ENCODE measurements at places on chromosomes 13 and 19. TPM values are rescaled to one million over a fixed set of nuclear protein-coding genes. Genes with fewer than 3 reads are reported as not detected.

The LYPD3 gene
- total RNA-seq = 0.31 TPM

DNA sequence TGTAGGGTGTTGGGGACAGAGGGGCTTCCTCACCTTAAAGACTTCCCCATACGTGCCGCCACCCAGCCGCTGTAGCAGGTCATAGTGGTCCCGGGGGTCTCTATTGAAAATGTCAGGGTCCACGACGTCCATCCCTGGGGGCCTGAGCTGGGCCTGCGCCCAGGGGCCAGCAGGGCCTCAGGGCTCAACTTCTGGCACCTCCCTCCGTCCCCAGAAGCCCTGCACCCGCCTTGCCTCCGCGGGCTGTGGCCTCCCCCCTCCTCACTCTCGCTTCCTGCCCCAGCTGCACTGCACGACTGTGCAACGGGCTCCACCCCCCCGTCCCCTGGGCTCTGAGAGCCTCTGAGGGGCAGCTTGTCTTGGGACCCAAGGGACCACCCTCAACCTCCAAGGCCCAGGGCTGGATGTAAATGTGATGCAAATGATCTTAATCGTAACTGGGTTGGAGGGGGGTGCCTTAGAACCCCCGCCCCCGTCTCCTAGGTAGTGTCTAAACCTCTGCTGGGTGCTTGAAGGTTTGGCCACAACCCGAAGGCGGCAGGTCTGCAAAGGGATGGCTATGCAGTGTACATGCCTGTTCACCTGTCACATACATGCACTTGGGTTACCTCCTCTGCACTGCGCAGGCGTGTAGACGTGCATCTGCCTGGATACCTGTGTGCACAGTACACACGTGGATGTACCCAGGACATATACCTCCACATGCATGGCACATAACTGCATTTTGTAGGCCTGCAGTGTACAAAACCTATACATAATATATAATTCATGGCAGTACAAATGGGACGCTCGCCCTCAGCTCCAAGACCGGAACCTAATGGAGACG, at the start of gene MAP4K1:
TSS of gene MAP4K1 (minus strand) at position 190 of the 826 bp plus-strand sequence. CDS start at position 132, 58 bp downstream.
- DNase-seq = no peak

The OR7C1 gene
- not detected for total RNA-seq

GRCh38 chr19:48445256-48445605, 552 bp upstream of the GRWD1 start:
- DNase-seq = peak; percentile 89

The RFPL4AL1 gene
- total RNA-seq = not detected

The C2CD4C gene
- 1.8 TPM for total RNA-seq

DNA sequence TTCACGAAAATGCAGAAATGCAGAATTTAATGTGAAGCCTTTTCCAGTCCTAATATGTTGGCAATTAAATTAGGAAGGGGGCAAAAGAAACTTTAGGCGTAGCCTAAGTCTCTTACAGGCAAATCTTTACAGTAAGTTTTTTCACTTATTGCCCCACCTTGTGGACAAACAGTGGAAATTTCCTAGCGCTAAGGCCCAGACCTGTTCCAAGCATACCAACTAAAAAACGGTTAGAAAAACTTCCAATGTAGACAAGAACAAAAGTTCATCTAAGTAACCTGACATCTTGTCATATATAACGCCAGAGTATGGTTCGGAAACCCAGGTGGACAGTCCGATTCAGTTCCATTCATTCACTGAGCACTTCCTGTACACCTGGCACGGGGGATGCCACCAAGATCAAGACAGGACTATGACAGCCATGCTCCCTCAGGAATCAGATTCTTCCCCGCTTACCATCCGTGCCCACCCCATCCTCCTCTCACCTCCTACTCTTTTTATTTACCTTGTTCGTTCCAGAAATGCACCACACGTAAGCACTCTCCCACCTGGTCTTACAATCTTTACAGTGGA, 4.9 kb downstream of the ZAR1L start:
- peak; percentile 69 for DNase-seq

DNA sequence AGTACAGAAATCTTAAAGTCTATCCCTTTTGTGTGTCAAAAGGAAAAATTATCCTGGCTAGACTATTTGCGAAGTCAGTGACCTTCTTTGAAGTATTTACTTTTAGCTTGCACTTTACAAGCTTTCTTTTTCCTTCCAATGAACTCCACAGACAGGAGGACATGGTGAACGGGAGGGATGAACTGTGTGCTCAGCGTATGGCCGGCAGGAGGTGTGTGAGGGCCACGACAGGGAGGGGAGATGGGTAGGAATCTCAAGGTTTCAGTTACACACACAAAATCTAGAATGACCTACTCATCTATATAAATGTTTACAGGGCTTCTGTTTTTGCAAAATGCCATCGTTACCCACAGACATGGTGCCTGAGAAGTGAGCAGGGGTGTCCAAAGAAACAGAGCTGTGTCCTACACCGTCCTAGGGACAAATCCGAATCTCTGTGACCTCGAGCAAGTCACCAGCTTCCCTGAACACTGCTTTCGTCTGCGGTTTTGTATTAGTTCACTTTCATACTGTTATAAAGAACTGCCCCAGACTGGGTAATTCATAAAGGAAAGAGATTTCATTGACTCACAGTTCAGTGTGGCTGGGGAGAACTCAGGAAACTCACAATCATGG, 537.2 kb downstream of the LIG4 start:
- no peak for DNase-seq

DNA sequence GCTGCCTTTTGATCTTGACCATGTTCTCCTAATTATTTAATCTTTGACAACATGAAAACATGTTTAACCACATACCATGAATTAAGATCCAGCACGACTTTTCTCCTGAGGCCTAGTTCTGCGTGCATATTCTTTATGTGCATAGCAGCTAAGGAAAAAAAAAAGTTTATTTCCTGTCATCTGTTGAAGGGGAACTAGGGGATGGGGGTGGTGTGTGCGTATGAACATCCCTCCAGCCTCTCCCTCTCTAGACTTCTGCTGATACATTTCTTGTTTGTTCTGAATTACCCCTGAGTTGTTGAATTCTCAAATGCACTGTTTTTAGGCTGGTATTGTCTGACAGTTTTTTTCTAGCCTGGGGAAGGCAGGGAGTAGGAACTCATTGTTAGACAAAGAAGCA, 543.3 kb downstream of the FGF9 start:
- DNase-seq = no peak

GRCh38 chr13:23516190-23516589, 54.0 kb upstream of the TNFRSF19 start:
- DNase-seq = no peak

- DNase-seq = no peak
Observed at GRCh38 chr13:84834201-84834600, 951.9 kb upstream of the SLITRK1 start.

The IGFL3 gene
- total RNA-seq = not detected

DNA sequence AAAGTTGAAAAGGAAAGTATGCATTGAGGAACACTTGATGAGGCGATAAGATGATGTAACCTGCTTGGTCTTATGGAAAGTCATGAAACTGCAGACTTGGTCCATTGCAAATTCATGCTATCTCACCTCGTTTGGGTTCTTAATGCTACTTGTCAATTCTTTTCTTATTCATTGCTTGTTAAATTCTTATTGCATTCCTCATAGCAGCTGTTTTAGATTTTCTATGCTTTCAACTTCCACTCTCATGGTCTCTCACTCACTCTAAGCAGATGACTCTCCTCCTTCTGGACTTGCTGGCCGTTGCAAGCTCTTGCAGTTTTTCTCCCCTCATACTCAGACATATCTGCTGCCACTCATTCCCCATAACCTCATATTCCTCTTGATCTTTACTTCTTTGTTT, 67.8 kb upstream of the CSNK1A1L start:
- DNase-seq = peak; percentile 61

The C19orf18 gene
- 0.43 TPM for total RNA-seq

GRCh38 chr19:1423436-1424191, 14.6 kb upstream of the RPS15 start:
- DNase-seq = no peak

GRCh38 chr13:27022571-27023311, 148.9 kb downstream of the USP12 start:
- DNase-seq = no peak
